ENCODE measurements at places on chromosomes 1 and 21.

- DNase-seq, result no peak
Measured at GRCh38 chr1:8902765-8903164, 24.3 kb upstream of the ENO1 start.

- no peak for DNase-seq
Measured at GRCh38 chr1:195173753-195174152, 1434.5 kb downstream of the KCNT2 start.

DNA sequence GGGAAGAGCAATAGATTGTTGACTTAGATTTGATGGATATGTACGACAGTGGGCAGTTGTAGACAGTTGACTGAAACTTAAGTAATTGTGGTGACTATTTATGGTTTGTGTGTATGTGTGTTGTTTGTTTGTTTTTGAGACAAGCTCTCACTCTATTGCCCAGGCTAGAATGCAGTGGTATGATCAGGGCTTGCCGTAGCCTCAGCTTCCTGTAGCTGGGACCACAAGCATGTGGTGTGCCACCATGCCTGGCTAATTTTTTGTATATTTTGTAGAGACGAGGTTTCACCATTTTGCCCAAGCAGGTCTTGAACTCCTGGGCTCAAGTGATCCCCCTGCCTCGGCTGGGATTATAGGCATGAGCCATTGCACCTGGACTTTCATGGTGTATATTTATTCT lies 9.8 kb downstream of the SDHC start:
- no peak for DNase-seq

DNA sequence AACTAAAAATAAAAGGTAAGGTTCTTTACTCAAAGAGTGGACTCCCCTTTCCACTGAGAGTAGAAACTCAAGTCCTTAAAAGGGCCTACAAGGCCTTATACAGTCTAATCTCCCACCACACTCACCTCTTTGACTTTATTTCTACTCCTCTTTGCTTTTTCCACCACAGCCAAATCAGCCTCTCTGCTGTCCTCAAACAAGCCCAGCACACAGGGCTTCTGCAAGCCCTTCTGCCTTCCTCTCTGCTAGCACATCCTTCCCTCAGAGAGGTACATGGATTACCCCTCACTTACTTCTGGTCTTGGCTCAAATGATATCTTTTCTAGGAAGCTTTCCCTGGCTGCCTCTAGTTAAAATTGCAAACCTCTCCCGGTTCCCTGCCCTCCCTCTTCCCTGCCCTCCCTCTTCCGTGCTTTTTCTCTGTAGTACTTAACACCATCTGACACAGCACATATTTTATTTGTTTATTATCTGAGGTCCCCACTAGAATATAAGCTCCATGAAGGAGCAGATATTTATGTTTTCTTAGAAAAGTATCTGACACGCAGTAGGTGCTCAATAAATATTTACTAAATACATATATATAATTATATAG lies 1.7 kb downstream of the LYST start:
- no peak for DNase-seq

DNA sequence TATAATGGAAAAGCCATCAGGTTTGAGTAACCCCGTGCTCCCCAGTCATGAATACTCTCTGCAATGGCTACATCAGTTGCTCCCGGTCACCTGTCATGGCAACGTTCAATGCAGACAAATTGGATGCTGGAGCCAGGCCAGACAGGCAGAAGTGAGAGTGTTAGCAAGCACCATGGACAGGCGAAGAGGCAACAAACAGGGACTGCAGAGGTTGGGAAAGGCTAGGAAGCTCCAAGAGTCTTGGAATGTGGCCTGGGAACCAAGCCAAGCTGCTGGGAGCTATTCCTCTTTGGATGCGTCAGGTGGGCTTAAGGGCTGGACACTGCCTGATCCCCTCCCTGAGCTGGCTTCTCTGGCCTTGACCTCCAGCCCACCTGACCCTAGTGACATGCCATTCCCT lies 102.9 kb downstream of the ACTL8 start:
- DNase-seq, result no peak

DNA sequence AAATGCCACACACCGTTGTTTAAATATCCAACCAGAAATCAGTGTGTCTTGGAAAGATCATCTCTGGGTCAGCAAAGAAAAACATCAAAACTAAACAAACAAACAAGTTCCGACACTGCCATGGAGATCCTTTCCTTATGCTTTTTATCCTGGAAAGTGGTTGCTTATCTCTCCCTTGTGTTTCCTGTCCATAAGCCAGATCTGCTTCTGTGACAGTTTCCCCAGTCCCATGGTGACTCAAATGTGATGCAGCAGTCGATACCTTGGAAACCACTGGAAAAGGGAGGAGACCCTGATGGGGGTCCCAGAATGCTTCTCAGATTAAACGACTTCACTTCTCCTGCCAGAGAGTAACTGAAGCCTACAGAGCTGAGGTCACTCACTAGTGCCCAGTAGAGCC lies 94.7 kb downstream of the DMRTA2 start:
- DNase-seq, result no peak

- no peak for DNase-seq
Measured at GRCh38 chr1:10495475-10495817, 20.7 kb downstream of the PEX14 start.

- DNase-seq, result no peak
Measured at GRCh38 chr1:180154003-180154324, 705 bp upstream of the QSOX1 start.

GRCh38 chr1:30788580-30789387 lies 31.2 kb upstream of the LAPTM5 start:
- no peak for DNase-seq

DNA sequence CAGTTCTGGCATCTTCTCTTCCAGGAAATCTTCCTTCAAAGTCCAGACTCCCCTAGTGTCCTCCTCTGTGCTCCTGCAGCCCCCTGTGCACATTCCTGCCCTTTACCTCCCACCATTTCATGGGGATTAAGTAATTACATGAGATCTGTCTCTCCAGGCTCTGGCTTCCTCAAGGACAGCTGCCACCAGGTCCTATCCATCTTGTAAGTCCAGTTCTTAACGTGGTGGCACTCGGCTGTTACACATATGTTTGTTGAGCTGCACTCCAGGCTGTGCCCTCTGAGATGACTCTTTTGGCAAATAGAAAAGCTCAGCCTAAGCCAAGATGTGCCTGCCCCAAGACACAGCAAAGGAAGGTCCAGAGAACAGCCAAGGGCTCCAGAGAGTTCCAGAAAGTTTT lies 57.4 kb upstream of the CAMK1G start:
- no peak for DNase-seq

DNA sequence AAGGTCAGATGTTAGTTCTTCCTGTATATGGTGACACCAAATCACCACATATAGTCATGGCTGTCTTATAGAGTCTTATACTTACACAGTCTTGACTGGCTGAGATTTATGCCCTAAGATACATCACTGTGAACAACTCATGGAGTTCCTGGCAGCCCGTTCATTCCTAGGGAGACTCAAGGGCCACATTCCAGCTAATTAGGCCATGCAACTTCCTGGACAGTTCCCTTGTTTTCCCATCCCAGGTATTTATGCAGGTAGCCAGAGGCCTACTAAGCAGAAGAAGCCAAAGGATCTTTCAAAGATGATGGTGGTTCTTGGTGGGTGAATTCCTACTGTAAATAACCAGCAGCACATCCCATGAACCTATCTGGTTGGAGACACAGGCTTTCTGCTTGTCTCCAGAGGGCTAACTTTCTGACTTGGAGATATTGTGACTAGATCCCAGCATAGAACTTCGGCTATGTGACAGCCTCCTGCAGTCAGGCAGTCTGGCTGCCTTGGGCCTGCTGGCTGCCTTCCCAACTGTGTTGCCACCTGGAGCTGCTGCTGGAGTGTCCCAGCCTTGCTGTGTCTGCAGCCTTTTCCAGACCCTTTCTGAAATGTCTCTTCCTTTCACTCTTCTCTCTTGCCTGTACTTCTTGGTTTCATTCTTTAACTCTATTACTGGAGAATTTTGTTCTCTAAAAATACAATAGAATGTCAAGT lies 283.8 kb downstream of the CACNA1E start:
- DNase-seq, result no peak

DNA sequence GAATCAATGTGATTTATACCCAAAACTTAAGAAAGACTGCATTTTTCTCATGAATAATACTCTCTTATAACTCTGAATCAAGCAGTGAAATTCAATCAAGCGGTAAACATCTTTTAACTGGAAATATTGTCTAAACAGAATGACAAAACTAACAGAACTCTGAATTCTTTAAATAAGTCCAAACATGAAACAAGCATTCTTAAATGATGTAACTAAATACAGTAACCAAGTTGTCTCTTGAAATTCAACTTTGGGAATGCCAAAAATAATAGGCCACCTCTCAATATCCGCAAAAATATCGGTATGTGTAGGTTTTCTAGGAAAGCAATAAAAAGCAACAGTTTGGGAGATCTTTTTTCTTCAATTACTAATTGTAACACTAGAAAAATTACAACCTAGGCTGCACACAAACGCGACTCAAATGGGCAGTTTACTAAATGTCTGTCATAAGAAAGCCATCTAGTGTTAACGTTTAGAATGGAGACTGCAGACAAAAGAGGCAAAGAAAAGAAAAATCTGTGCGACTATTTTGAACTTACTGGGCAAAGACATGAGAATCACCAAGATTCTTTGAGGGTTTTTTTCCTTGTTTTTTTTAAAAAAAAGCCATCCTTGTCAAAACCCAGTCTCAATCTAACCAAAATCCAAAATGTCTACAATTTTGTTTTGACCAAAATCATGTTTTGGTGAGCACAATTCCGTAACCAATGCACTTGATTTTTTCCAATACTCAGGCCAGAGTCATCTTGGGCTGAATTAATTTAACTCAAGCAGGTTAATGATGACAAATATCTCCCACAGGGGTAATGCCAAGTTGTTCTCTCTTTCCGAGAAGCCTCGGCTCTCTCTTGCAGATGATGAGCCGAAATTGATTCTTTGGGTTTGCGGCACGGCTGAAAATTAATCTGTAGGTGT lies 1.3 kb downstream of the SIPA1L2 start:
- peak; percentile 32 for DNase-seq

DNA sequence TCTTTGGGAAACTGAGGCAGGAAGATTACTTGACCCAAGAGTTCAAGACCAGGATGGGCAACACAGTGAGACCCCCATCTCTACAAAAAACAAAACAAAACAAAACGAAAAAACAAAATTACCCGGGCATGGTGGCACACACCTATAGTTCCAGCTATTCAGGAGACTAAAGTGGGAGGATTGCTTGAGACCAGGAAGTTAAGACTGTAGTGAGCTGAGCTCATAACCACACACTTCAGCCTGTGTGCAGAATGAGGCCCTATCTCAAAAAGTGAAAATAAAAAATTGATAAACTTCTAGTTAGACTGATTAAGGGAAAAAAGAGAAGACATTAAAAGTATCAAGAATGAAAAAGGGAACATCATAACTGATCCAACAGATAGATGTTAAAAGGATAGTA lies 154.0 kb downstream of the RHOU start:
- DNase-seq, result no peak

DNA sequence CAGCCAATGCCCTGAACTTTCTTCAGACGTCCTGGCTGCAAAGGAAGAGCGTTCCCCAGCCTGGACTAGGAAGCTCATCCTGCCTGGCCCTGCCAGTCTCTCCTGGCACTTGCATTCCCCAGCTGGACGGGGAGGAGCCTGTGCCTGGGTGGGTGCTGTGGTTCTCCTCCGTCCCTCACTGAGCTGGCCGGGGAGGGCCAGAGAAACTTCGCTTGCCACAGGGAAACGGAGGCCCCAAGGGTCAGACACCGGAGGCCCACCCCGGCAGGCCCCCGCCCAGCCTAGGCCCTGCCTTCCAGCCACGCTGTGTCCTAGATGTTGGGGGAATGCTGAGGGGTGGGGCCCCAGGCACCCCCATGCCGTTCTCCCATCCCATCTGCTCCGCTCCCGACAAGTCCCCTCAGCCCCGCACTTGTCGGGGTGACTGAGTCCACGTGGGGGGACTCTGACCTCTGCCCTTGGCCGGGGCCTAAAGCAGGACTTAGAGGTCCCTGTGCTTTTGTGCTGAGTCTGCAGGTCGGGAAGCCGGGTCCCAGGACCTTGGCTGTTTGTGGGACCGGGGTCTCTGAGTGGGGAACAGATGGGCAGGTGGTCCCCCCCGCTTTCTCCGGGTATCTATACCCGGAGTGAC lies 4.8 kb downstream of the FTCD start:
- DNase-seq, result no peak

DNA sequence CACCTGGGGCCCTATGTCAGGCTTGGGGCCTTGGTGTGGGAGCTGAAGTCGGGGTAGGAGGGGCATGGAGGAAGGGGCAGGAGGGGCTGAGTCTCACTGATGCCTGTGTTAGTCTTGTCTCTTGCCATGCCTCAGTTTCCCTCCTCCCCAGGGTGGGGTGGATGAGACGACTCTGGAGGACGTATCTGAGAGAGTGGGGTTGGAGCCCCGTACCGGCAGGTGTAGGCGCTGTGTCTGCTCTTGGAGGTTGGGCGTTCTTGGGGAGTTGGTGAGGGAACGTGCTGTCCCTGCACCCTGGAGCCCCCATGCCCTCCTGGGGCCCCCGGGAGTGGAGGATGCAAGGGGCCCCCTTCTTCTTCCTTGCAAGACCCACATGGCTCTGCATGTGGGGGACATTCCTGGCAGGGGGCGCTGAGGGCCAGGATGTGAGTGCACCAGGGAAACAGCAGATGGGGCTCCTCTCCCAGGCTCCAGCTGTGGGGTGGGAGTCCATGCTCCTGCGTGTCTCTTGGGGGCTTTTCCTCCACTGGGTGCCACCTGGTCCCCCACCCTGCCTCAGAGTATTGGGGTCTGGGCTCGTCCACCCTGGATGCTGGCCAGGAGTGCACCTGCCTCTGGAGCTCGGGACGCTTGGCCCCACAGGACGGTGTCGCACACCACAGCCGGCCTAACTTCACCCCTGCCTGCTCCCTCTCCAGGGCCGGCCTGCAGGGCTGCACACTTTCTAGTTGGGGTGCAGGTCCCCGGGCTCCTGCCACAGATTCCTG lies 1.4 kb upstream of the TNFRSF14 start:
- no peak for DNase-seq

GRCh38 chr1:186763107-186763506 lies 65.6 kb upstream of the PLA2G4A start:
- DNase-seq, result no peak

DNA sequence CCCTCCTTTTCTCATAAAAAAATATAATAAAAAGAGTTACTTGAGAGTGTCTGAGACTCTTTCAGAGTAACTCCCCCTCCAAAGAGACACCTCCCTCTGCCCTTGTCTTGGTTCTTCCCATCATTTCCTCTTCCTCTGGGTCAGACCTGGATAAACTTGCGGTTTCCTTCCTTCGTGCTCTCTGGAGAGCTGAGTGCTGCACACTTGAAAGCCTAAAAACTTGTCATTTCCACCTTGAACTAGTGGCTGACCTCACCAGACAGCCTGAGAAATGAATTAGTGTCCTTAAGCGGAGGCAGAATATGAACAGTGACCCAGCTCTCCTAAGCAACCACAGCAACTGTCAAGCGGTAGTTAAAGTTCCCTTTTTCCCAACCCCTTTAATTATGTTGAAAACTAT lies 88.4 kb upstream of the PROX1 start:
- DNase-seq, result no peak

DNA sequence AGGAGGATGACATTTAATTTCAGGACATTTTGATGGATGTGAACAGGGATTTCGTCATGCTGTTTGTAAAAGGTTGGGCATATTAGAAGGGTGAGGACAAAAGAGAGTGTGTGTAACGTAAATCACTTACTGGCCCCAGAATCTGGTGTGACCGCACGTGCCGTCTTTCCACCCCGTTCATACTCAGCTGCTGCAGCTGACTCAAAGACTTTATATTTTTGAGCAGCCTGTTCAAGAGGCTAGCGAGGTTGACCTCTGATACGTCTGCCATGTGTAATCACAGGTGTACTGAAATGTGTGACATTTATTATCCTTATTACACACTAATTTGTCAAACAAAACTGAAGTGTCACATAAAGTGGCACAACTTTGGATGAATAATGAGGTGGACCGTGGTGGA lies 66.5 kb upstream of the ERRFI1 start:
- DNase-seq, result no peak

GRCh38 chr1:46581681-46582455 lies 22.2 kb downstream of the MKNK1 start:
- DNase-seq, result no peak

Data from RKO (cell line).